ENCODE measurements at places on chromosomes 1 and 21.

DNA sequence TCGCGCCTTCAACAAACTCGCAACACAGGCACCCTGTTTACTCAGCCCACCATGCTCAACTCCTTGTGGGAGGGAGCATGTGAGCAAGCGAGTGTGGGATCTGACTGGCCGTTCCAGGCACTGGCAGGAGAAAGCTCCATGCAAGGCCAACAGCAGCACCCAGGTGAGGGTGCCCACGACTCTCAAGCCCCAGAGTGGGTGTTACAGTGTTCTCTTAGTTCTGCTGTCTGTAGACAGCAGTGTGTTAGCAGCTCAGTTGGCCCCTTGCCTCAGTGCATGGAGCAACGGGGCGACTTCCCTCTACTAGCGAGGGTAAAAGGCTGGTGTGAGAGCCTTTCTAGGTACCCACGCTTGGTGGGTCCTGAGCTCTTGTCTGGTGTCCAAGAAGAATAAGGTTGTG lies 114.6 kb downstream of the PIGK start:
- no peak for DNase-seq

DNA sequence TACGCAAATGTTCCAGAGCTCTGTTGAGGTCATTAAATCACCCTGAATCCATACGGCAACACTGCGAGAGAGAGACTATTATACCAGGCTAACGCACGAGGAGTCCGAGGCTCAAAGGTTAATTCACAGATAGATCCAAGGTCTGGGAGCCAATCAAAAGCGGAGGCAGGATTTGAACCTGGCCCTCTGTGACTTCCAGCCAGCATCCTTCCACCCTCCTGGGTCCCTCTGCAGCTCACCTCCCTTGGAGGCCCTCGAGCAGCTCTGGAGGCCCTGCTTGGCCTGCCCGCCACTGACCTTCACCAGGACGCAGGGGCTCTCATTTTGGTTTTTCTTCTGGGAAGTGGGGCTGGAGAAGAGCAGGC lies 42.1 kb downstream of the KIAA1614 start:
- no peak for DNase-seq

DNA sequence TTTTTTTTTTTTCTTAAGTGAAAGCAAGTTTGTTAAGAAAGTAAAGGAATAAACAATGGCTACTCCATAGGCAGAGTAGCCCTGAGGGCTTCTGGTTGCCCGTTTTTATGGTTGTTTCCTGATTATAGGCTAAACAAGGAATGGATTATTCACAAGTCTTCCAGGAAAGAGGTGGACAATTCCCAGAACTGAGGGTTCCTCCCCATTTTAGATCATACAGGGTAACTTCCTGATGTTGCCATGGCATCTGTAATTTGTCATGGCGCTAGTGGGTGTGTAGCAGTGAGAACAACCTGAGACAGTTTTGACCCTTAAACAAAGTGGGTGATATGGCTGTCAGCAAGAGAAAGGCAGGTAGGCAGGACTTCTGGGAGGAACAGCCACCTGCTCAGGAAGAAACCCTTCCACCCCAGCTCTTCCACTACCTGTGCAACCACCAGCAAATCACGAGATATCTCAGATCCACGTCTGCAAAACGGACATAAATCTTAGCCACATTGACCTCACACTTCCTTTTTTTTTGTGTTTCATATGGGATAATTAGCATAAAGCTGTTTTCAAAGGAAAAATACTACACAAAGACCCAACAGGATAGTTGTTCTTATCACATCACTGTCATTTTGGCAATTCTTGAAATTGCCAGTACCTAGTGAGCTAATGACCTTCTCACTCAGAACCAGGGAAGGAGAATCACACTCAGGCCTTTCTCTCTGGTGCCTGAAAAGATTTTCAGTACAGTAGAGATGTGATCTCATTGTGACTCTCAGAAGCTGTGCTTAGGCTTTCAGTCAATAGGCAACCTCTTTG lies 34.8 kb upstream of the DUSP10 start:
- peak; percentile 24 for DNase-seq

- DNase-seq: no peak
Measured at GRCh38 chr21:34000375-34000774, 73.0 kb upstream of the MRPS6 start.

DNA sequence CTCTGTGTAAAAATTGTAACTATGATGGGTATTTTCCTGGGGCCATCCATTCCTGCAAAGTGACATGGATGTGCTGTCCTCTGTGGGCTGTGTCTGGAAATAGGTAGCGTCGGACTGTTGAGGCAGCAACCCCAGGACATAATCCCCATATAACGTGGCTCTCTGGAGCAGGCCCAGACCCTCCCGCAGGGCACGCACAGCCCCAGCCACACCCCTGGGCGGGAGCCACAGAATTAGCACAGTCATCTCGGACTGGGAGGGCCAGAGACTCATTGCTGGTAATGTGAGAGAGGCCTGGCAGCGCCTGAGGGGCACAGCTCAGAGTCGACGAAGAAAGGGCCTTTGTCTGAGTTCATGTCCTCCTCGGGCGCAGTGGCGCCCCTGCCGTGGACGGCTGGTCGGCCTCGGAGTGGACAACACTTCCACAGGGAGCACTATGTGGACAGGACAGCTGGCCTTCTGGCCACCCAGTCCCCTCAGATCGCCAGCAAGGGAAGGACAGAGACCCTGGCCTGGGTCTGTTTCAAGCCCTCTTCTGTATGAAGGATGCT lies 20.1 kb downstream of the SIM2 start:
- no peak for DNase-seq

- DNase-seq: no peak
Measured at GRCh38 chr1:240170266-240170665, 78.6 kb downstream of the FMN2 start.

- DNase-seq: no peak
Measured at GRCh38 chr1:184553845-184554244, 167.0 kb downstream of the C1orf21 start.

DNA sequence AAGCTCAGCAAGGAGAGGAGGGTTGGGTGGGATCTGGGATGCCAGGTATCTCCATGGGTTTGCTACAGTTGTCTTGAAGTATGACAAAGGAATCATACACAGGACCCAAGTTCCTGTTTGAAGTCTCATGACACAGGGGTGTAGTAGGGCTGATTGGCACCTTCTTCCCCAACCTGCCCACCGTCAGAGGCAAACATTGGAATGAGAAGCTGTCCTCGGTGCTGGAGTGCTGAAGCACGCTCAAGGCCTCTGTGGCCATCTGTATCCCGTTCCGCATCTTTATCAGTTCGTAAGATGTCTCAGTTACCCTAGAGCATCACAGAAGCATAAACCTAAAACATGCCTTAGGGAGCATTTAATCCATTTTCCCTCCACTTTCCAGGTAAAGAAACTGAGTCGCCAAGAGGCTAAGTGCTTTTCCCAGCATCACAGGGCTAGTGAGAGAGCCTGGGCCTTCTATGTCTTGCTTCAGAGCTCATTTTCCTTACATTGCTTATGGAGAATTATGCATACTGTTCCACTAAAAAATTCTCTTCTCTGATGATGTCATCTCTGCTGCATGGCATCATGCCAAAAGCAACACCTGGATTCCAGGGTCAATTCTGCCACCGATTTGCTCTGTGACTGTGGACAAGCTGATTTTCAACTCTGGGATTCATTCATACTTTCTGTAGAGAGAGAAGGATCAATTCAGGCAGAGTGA lies 34.2 kb downstream of the VWA5B1 start:
- DNase-seq: no peak

DNA sequence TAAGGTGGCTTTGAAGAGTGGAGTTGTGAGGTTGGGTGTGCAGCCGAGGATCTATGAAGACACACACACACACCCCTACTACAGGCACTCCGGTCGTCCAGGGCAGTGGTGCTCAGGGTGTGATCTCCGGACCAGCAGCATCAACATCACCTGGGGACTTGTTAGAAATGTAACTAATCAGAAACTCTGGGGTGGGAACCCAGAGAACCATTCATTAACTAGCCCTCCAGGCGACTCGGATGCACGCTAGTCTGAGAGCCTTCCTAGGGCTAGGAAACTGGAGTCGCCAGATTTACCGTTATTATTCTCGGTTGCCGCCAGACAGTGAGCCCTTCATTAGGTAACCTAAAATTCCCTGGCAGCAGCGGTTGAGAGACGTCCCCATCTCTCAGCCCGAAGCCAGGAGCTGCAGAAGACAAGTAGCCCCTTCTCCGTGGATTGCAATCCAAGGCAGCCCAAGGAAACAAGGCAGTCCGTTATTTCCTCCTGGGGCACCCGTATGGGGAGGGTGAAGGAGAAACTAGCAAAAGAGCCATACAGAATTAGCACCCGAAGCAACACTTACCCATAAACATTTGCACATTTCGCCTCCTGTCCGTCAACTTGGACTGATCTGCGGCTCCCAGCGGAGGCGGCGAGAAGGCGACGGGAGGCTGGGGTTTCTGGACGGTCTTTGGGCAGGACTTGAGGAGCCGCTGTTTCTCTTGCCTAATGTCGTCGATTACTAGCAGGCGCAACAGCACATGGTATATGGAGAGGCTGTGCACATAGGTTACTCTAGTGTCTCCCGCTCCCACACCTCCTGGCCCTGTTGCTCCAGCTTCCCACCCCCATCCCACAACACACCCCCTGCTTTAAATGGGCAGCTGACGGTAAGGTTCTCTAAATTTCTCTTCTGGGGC lies 2.9 kb upstream of the CCN1 start:
- no peak for DNase-seq

DNA sequence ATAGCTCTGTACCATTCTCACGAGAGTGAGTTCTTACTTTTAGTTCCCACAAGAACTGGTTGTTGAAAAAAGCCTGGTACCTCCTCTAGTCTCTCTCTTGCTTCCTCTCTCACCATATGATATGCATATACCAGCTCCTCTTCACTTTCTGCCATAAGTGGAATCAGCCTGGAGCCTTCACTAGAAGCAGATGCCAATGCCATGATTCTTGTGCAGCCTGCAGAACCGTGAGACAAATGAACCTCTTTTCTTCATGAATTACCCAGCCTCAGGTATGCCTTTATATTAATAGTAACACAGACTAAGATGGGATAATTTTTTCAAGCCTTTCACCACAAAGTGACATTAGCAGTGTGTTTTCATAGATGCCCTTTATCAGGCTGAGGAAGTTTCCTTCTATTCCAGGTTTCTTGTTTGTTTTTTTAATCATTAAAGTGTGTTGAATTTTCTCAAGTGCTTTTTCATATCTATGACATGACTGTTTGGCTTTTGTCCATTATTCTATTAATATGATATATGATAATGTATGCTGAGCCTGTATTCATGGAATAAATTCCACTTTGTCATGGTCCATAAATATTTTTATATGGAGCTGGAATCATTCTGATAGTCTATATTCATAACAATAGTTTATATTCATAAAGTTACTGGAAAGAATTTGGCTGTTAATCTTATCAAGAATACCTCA lies 40.7 kb upstream of the C1orf185 start:
- DNase-seq: no peak

DNA sequence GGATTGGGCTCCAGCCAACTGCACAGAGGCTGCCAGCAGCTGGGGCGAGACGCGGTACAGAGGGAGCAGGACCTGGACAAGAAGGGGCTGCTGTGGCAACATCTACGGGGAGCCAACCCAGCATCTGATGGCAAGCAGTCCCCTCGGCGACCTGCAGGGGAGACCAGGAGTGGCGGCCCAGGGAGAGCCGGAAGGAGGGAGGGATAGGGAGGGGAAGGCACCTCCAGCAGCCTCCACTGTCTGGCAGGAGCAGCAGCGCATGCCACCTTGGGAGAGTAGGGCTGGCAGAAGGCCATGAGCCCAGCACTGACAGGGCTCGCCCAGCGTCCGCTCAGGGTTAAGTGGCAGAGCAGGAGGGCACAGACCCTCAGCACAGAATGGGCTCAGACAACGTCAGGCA lies 17.3 kb downstream of the CHD5 start:
- DNase-seq: no peak

Data from GDM1 (cell line).